RPMI7951 (cell line): ENCODE measurements at places on chromosomes 5 and 9. TPM values are rescaled to one million over a fixed set of nuclear protein-coding genes. Genes with fewer than 3 reads are reported as not detected.

The MARVELD2 gene
- total RNA-seq = 1.1 and 2.5 TPM in 2 replicates

The CCL28 gene
- 8.8 and 12.8 TPM in 2 replicates for total RNA-seq

The CACNA1B gene
- total RNA-seq = not detected in 2 replicates

The ATP6V0E1 gene
- total RNA-seq = 96.0 and 115 TPM in 2 replicates
